ENCODE measurements at places on chromosomes 6 and 20. TPM values are rescaled to one million over a fixed set of nuclear protein-coding genes. Genes with fewer than 3 reads are reported as not detected.

Gene KCNQ5
- 1.5 TPM for total RNA-seq

Gene GSTA1
- not detected for total RNA-seq

Gene SYNGAP1
- 4.8 TPM for total RNA-seq

Gene GRM1
- 0.02 TPM for total RNA-seq

Gene TAF8
- 13.1 TPM for total RNA-seq

Gene PTPRT
- not detected for total RNA-seq

Gene SRF
- 13.9 TPM for total RNA-seq

Gene THBS2
- total RNA-seq, result 0.03 TPM

Gene OOEP
- not detected for total RNA-seq

Gene CRIP3
- 0.45 TPM for total RNA-seq

Gene ID1
- 370 TPM for total RNA-seq

Gene PXDC1
- 17.0 TPM for total RNA-seq

Gene CSNK2A1
- 141 TPM for total RNA-seq

Gene TGM6
- not detected for total RNA-seq

Gene LYRM2
- 31.8 TPM for total RNA-seq

Gene BCAS4
- 28.8 TPM for total RNA-seq

Gene CD24
- 243 TPM for total RNA-seq

Gene WFDC2
- not detected for total RNA-seq

Gene SNAI1
- 11.1 TPM for total RNA-seq

Gene MTCH1
- 119 TPM for total RNA-seq

Gene SLC2A4RG
- total RNA-seq, result 93.0 TPM

Gene CDH26
- 0.30 TPM for total RNA-seq

Gene FRK
- total RNA-seq, result 1.4 TPM

Gene AGPAT1
- total RNA-seq, result 39.4 TPM

Gene ZBTB46
- 0.75 TPM for total RNA-seq

Gene BHLHE23
- total RNA-seq, result not detected

Gene PDYN
- total RNA-seq, result not detected

Data from A549 treated with Hydrocortisone at 1 μM for 4 hours (cell line).